ENCODE measurements at places on chromosomes 5 and 9.
A peak's percentile ranks its signal among the peaks of the same experiment; 100 is the strongest.

GRCh38 chr5:170519549-170519948 is 15.7 kb downstream of the KCNIP1 start:
- no peak for DNase-seq

GRCh38 chr9:15697446-15697851 is 144.6 kb downstream of the CCDC171 start:
- peak; percentile 14 for DNase-seq

DNA sequence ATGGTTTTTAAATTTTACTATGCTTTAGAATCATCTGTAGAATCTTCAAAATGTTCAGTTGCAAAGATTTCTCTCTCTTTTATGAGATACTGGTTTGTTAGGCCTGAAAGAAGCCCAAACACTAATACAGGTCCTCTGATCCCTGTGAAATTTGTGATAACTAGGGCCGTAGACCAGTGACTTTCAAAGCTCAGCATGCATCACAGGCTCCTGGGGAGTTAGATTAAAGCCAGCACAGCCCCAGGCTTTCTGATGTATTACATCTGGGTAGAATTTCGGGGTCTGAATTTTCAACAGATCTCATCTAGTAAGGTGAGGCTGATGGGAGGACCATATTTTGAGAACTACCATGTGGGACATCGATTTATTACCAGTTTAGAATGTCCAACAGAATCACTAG is 194.1 kb upstream of the PTPRD start:
- DNase-seq, result no peak

DNA sequence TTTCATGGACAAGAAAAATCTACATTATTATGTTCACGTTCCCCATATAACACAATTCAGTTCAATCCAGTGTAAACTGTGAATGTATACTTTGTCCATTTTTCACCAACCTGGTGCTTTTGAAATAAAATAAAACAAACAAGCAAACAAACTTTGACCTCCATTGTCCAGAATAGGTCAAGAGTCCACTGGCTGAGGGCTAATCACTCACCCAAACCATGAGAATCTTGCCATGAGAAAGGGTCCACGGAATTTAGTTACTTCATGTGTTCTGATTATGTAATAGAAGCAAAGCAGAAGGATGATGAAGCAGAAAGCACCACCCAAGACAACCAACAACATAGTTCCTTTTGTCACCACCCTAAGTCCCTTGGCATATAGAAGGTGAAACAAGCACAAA is 28.7 kb downstream of the DIAPH1 start:
- DNase-seq, result no peak

DNA sequence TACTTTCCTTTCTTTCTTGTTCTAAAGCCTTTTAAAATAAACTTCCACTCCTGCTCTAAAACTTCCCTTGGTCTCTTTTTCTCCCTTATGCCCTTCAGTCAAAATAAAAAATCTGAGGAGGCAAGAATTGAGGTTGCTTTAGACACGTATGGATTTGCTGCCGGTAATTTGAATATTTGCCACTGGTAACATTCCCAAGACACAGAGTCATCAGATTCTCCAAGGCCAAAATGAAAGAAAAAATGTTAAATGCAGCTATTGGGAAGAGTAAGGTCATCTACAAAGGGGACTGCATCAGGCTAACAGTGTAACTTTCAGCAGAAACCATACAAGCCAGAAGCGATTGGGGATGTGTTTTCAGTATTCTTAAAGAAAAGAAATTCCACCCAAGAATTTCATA is 311.1 kb downstream of the CDH18 start:
- no peak for DNase-seq

- DNase-seq, result no peak
Measured at GRCh38 chr5:156920042-156920860, 42.8 kb downstream of the TIMD4 start.

GRCh38 chr9:105073147-105073546 is 145.2 kb upstream of the ABCA1 start:
- DNase-seq, result no peak

Measured in iPS-NIHi11 (cell line).